Muscle of leg (tissue), 16 donors: ENCODE measurements at places on chromosomes 2 and 18. TPM values are rescaled to one million over a fixed set of nuclear protein-coding genes. Genes with fewer than 3 reads are reported as not detected.

REG3G gene
- total RNA-seq: not detected

KCNJ3 gene
- total RNA-seq: 0.31 TPM

COL4A3 gene
- under 0.01 TPM for total RNA-seq

UGT1A4 gene
- not detected for total RNA-seq

HOXD8 gene
- 13.9 TPM for total RNA-seq

CROCC2 gene
- 0.04 TPM for total RNA-seq

GPR45 gene
- total RNA-seq: not detected

TLX2 gene
- total RNA-seq: not detected

PDCL3 gene
- 17.8 TPM for total RNA-seq

GRCh38 chr2:28754321-28754720 is 2.7 kb downstream of the PPP1CB start:
- DNase-seq: no peak

GRCh38 chr2:134372611-134373131 is 118.8 kb downstream of the MGAT5 start:
- peak; percentile 97 for DNase-seq

DNA sequence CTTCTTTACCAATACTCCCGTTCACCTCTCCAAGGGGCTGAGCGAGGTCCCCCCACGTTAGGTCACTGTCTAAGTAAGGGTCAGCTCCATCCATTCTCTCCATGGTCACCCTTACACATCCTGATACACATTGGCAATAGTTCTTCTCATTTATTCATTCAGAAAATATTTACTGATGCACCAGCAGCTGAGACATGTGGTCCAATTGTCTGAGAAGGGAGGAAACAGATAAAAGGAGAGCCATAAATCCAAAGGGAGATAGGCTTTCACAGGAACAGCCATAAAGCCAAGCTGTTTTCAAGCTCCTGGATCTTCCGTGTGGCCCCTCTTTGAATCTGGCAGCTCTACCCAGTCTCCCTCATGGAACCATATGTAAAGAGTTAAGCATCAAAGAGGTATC is 121.2 kb downstream of the TXNL1 start:
- peak; percentile 74 for DNase-seq

DNA sequence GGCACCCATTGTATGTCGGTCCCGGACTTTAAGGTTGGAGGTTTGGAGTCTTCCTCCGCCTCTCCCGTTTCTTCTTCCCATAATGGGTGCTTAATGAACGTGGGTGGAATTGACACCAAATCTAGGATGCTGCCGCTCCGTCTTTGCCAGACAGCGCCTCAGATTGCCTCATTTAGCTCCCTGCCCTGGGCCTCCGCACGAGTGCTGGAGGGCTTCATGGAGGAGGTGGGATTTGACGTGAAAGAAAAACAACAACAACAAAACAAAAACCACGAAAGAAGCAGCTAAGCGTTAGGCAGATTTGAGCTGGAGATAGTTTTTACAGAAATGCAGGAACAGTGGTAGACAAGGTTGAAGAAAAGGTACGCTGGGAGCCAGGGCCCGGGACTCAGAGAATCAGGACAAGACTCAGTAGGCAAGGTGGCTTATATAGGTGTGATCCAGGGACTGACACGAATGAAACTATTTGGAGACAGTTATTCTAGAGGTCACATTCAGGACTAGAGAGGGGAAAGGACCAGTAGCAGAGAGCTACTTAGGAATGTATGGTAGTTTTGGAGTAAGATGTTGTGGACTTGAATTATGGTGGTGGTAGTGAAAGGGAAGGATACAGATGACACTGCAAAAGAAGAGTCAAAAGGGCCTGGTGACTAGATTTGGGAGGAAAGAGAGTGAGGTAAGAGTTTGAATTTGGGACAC is 605 bp downstream of the ZNF2 start:
- DNase-seq: no peak

DNA sequence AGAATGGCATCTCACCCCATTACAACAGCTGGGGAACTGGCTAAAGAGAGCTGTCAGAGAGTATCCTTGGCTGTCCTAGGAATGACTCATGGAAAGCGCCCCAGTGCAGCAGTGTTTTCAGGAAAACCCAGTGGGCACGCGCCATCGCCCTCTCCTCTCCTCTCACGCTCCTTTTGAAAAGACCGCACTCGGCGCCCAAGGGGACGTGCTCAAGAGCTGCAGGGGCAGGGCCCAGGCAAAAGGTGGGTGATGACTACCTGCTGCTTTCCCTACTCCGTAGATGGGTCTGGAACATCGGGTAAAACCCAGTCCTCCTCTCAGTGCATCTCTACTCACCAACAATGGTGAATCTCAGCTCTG is 68.1 kb downstream of the EMILIN2 start:
- DNase-seq: peak; percentile 76

DNA sequence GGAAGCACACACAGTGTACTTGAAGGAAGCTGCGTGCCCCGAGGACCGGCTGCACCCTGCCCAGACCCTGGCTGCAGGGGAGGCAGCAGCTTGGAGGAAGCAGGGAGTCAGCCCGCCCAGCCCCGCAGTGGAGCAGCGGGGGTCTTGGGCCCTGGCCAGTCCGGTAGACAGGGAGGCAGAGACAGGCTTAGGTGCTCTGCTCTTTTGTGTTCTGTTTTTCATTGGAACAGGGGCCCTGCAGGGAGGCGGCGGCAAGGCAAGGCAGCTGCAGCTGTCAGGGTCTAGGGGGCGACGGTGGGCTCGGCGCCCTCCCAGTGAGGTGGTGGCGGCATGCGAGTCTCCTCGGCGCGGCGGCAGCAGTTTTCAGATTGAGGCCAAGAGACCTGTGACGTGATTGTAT is 53.3 kb upstream of the TFCP2L1 start:
- DNase-seq: no peak

DNA sequence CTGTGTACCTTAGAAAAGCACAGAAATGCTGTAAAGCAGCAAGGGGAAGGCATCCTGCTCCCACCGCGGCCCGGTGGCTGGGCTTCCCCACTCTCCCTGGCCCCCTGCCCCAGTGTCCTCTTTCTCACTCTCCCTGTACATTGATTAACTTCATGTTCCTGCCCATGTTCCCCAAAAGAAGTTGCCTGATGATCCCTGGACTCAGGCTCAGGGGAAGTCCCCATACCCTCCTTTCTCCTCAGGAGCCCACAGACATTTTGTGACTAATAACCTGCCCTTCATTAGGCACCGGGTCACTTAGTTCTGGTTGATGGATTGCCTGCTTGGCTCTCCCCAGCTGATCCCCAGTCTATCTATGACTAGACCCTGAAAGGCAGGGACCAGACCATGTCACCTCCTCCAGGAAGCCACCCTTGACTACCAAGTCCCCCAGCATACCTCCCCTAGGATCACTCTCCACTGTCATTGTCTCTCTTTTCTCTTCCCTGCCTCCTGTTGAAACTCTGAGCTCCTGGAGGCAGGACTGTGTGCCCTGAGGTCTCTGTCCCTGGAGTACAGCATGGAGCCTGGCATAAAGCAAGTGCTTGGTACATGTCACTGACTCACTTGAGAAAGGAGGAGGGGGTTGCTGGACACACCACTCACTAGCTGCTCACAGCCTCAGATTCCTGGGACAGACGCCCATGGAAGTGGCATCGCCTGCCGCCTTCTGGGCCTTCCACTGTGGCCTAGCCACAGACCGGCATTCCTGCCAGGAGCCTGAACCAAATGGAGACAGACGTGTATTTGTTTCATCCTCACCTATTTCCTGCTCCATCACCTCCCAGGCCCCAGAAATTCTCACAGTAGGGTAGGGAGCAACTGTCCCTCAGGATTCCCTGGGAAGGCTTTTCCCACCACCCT is 13.5 kb downstream of the MALL start:
- DNase-seq: no peak

DNA sequence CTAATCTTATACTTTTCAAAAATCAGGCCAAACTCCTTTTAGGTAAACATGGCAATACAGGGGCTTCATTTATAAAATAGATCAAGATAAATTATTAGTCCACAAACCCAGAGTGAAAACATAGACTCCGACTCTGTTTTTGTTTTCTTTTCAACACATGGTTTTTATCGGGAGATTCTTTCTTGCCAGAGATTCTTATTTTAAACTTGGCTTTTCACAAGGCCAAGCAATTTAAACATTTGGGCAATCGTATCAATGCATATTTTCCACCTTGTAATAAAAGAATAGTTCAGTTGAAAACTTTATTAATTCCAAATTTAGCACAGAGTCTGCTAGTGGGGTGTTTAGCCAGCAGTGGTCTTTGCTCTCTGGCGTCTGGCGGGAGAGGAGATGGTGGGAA is 71.9 kb downstream of the SOX11 start:
- peak; percentile 79 for DNase-seq

DNA sequence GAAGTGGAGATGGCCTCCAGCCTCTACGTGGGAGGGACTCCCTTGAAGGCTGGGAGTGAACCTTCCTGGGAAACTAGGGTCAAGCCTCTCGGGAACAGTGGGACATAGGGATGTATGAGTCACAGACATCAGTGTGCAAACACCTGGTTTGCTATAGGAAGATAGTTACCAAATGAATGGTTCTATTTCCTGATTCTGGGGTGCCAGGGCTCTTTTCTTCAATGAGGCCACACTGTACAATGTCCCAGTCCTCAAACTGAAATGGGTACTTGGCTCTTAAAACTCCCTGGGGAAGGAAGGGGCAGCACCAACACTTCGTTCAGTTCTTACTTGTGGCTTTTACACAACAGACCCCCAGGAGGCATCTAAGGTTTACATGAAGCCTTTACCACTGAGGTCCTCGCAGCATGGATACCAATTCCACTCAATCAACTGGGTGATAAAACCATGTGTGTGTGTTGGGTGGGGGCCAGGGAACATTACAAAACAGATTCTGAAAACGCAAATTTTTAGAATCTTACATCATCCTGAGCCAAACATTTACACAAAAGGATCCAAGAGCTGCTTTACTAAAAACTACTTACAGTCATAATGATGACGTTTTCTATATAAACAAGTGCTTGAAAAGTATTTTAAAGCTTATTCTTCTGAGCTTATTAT is 10.4 kb downstream of the ERFE start:
- no peak for DNase-seq

DNA sequence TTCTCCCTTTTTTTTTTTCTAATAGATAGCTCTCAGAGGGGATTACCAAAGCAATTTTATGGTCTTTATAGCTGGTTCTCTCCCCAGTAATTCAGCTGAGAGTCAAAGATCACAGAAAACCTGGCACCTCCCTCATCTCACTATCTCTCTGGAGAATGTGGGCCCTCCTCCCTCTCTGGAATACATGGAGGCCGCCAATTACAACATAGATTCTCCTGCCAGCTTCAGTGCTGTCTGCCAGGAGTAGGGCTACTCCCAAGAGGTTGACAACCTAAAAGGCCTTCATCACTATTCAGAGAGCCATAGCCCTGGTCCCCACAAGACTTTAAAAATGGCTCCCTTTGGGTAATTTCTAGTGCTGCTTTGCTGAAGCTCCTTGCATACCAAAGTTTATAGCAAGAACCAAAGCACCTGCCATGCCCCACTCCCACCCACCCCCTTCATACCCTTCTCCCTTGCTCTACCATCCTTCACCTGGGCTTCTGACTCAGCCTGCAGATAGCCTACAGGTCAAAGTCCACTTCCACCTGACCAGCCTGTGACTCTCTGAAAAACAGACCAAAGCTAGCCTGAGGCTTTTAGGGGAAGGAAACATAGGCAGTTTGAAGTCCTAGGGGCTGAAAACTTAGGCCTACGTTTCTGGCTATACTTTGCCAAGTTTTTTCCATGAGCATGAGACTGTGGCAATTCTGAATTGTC is 472.3 kb downstream of the TNS1 start:
- no peak for DNase-seq

GRCh38 chr18:77006305-77007175 is 126.0 kb downstream of the MBP start:
- DNase-seq: no peak

DNA sequence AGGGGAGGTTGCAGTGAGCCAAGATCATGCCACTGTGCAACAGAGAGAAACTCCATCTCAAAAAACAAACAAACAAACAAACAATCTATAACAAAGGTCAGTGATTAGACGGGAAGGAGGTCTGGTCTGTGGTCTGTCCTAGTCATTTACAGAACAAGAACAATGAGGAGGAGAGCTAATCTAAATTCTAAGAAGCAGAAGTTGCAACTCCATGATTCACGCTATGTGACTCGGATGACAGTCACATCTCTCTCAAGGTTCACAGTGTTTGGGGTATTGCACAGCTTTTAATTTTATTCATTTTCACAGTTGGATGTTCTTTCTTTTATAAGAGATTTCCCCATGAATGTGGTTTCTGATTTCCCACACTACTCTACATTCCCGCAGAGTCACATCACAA is 218.7 kb upstream of the PIEZO2 start:
- no peak for DNase-seq

GRCh38 chr2:1701556-1702185 is 42.6 kb downstream of the PXDN start:
- peak; percentile 49 for DNase-seq

GRCh38 chr2:187994464-187995331 is 297.0 kb upstream of the GULP1 start:
- peak; percentile 61 for DNase-seq

DNA sequence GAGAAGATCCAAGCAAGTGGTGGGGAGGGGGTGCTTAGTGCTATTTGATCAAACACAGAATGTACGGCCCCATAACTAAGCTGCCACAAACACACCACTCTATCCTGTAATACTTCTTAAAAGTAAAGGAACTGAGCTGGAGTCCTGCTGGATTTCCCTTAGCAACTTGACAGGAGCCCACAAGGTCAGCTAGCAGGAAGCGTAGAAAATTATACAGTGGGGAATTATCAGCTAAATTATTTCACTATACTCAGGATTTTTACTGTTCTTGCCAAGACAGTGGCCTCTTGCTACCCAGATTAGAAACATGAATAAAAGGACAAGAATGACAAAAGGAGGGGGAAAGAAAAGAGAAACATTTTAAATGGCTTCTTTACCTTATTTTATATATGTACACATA is 217.1 kb downstream of the ZNF521 start:
- DNase-seq: peak; percentile 53

DNA sequence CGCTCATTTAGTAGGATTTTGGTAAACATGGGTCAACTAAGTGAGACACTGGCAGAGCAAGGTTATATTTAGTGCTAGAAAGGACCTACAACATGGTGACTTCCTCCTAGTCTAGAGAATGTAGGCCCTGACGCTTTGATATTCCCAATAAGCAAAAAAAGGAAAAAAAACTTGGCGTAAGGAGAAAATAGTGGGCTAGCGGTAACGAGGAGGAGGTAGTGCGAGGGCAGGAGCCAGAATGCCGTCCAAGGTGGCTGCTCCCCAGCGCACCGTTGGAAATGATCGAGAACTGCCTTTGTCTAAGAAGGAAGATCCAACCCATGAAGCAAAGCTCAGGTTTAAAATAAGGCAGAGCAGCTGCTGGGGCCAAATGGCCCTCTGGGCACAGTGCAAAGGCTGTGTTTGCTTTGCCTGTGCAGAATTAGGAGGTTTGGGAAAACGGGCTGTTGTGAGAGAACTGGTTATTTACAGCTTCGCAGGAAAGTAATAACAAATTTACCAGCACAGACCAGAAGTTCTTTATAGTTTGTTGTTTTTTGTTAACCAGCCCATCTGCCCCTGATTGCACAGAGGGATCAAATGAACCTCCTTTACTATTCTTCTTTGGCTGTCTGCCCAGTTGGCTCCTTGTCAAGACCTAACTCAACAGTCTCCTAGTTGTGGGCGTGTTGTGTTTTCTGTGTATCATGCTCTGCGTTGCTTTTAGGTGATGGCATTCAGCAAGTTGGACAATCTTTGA is 86.6 kb downstream of the ITGB1BP1 start:
- DNase-seq: peak; percentile 91

GRCh38 chr2:134128746-134129145 is 125.1 kb upstream of the MGAT5 start:
- DNase-seq: no peak

- DNase-seq: no peak
Measured at GRCh38 chr18:25146512-25146910, 205.5 kb downstream of the ZNF521 start.

- no peak for DNase-seq
Measured at GRCh38 chr18:60134806-60135205, 235.0 kb downstream of the PMAIP1 start.
